ENCODE measurements at places on chromosomes 13 and 19. TPM values are rescaled to one million over a fixed set of nuclear protein-coding genes. Genes with fewer than 3 reads are reported as not detected.
A peak's percentile ranks its signal among the peaks of the same experiment; 100 is the strongest.

DNA sequence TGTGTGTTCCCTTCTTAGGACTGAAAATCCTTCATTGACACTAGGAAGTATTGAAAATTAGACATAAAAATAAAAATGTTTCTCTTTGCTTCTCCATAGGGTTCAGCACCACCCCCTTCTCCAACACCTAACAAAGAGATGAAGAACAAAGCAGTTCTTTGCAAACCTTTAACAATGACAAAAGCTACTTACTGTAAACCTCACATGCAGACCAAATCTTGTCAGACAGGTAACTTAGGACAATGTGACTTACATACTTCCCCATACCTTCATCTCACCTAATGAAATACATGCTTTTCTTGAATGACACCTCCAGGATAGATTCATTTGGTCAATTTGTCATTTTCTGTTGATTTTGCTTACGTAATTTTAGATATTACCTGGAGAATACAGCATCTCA is 99.9 kb downstream of the ZMYM2 start:
- no peak for DNase-seq
- H3K27me3 ChIP-seq = no peaks in the 10 kb centered on the region
- H3K36me3 ChIP-seq = peaks cover 3% of the 10 kb centered on the region
- no peaks in the 10 kb centered on the region for H3K4me1 ChIP-seq
- no peak overlapping the region for H3K27ac ChIP-seq

GRCh38 chr19:47507924-47508553 is 6.8 kb downstream of the NAPA start:
- H3K27me3 ChIP-seq = no peaks in the 10 kb centered on the region
- H3K4me3 ChIP-seq = no peak overlapping the region
- H3K36me3 ChIP-seq = peaks cover 8% of the 10 kb centered on the region
- peaks cover 2% of the 10 kb centered on the region for H3K4me1 ChIP-seq
- H3K27ac ChIP-seq = peak overlapping the region; percentile 85

DNA sequence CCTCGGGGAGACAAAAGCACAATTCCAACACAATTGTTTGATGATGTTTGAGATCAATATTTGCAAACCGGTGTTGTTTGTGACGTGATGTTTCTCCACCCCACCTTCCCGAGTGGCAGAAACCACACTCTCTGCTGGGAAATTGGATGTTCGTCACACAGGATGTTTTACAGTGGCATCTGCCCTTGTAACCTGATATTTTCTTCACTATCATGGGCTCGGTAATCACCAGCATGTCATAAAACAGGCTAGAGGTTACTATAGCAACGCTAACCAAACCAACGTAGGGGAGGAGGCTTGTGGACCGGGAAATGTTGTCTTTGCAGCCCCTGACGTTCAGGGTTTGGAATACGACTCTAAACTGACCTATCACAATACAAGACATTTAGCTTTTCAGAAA is 454.5 kb downstream of the IRS2 start:
- peak; percentile 72 for DNase-seq
- peak overlapping the region; percentile 35 for H3K27ac ChIP-seq
- no peak overlapping the region for H3K4me3 ChIP-seq
- H3K4me1 ChIP-seq = no peaks in the 10 kb centered on the region

GRCh38 chr19:35023428-35023827 is 6.8 kb upstream of the SCN1B start:
- no peaks in the 10 kb centered on the region for H3K27me3 ChIP-seq
- DNase-seq = no peak
- H3K4me1 ChIP-seq = no peaks in the 10 kb centered on the region
- peaks cover 10% of the 10 kb centered on the region for H3K36me3 ChIP-seq
- H3K27ac ChIP-seq = no peak overlapping the region
- H3K4me3 ChIP-seq = no peak overlapping the region

GRCh38 chr13:110216398-110217041 is 90.4 kb downstream of the COL4A1 start:
- no peak for DNase-seq
- H3K4me1 ChIP-seq = no peaks in the 10 kb centered on the region
- no peak overlapping the region for H3K4me3 ChIP-seq
- no peak overlapping the region for H3K27ac ChIP-seq
- H3K36me3 ChIP-seq = peaks cover 8% of the 10 kb centered on the region

DNA sequence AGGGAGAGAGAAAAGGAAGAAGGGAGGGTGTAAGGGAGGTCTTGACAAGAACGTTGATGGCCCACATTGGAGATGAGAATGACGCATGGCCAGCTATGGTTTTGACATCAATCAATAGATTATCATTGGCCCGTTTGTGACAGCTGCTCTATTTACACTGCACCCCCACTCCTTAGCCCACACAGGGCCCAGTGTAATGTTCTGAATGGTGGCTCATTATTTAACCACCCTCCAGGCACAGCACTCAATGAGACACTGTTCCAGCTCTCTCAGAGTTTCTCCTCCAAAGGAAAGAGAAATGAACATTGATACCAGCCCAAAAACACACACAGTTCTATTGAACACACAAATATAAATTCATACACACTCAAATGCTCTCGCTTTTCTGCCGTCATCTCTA is 173.0 kb upstream of the IPO5 start:
- H3K4me1 ChIP-seq = no peaks in the 10 kb centered on the region
- no peak overlapping the region for H3K27ac ChIP-seq
- DNase-seq = no peak
- H3K36me3 ChIP-seq = no peaks in the 10 kb centered on the region

- no peaks in the 10 kb centered on the region for H3K27me3 ChIP-seq
- H3K4me3 ChIP-seq = no peak overlapping the region
- H3K27ac ChIP-seq = no peak overlapping the region
- DNase-seq = peak; percentile 59
- H3K4me1 ChIP-seq = no peaks in the 10 kb centered on the region
- H3K36me3 ChIP-seq = no peaks in the 10 kb centered on the region
Measured at GRCh38 chr19:778910-779653, 18.2 kb upstream of the PTBP1 start.

The MCF2L gene
- 23.9 TPM for polyA plus RNA-seq

DNA sequence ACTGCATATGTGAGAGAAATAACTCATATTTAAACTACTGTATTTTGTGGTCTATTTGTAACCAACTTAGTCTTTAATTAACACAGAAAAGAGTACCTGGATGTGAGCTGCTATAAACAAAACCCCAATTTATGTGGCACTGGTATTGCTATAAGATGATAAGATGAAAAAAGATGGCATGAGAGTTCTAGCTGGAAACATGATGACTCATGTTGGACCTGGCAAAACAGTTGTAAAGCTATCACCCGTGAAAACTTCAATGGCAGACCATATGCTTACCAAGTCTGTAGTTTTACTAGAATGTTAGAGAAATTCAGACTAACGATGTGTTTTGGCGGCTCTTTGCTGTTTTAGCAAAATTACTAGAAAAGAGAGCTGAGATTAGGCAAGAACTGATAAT is 69.6 kb upstream of the PCDH9 start:
- H3K27me3 ChIP-seq = no peaks in the 10 kb centered on the region
- no peaks in the 10 kb centered on the region for H3K36me3 ChIP-seq
- no peak overlapping the region for H3K27ac ChIP-seq
- no peak overlapping the region for H3K4me3 ChIP-seq
- no peaks in the 10 kb centered on the region for H3K4me1 ChIP-seq

The TGFBR3L gene
- 1.4 TPM for polyA plus RNA-seq

DNA sequence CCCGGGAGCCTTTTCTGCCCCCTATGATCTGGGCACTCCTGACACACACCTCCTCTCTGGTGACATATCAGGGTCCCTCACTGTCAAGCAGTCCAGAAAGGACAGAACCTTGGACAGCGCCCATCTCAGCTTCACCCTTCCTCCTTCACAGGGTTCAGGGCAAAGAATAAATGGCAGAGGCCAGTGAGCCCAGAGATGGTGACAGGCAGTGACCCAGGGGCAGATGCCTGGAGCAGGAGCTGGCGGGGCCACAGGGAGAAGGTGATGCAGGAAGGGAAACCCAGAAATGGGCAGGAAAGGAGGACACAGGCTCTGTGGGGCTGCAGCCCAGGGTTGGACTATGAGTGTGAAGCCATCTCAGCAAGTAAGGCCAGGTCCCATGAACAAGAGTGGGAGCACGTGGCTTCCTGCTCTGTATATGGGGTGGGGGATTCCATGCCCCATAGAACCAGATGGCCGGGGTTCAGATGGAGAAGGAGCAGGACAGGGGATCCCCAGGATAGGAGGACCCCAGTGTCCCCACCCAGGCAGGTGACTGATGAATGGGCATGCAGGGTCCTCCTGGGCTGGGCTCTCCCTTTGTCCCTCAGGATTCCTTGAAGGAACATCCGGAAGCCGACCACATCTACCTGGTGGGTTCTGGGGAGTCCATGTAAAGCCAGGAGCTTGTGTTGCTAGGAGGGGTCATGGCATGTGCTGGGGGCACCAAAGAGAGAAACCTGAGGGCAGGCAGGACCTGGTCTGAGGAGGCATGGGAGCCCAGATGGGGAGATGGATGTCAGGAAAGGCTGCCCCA is 8.5 kb upstream of the CEACAM7 start:
- H3K4me1 ChIP-seq = peaks cover 23% of the 10 kb centered on the region
- H3K36me3 ChIP-seq = no peaks in the 10 kb centered on the region
- no peak overlapping the region for H3K4me3 ChIP-seq

DNA sequence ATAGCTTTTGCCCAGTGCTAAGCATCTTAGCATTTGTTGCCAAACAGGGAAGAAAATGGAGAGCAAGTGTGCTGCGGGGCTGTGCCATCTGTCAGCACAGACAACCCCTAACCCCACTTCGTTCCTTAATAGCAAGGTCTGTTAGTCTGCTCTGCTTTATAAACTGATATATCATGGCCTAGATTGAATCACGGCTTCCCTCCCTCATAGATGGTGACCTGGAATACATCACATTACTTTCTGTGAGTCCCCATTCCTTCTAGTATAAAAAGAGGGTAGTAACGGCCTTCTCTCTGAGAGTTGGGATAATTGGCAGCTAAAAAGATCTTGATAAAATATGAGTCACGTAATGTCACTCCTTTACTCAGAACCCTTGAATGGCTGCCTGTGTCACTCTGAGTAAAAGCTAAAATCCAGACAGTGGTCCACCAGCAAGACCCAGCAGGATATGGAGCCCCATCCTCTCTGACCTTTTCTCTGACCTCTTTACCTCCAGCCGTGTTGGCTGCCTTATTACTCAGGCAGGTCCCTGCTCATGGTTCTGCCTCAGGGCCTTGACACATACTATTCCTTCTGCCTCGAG is 151.7 kb downstream of the DLEU7 start:
- H3K36me3 ChIP-seq = no peaks in the 10 kb centered on the region
- no peak for DNase-seq
- peaks cover 5% of the 10 kb centered on the region for H3K4me1 ChIP-seq
- no peak overlapping the region for H3K27ac ChIP-seq
- H3K27me3 ChIP-seq = no peaks in the 10 kb centered on the region

DNA sequence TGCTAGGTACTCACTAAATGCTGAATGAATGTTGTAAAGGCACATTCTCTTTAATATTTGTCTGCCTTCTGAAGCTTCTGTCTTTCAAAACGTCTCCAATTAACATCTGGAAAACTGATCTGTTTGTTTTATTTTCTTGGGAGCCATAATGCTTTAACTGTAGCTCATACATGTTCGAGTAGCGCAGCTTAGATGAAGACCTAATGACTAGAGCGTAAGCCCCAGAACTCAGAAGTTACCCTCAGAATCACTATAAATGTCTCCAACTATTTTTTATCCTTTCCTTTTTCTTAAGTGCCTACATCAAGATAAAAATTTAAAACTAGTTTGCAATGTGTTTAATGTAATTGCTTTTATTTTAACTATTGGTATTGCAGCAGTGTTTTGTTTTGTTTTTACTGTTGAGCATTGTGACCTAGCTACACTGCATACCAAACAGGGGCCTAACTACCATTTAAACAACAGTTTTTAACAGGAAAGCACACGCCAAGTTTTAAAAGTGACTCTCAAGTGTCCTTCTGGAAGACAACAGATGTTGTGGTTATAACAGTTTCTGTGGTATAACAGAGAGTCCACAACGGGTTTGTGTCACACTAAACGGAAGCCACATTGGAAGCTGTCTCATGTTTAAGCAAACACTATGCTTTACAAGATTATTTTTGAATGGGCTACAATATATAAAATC is 42.0 kb downstream of the MRPL57 start:
- H3K4me3 ChIP-seq = no peak overlapping the region
- DNase-seq = peak; percentile 7
- H3K27ac ChIP-seq = no peak overlapping the region
- no peaks in the 10 kb centered on the region for H3K36me3 ChIP-seq
- no peaks in the 10 kb centered on the region for H3K4me1 ChIP-seq
- H3K27me3 ChIP-seq = no peaks in the 10 kb centered on the region

DNA sequence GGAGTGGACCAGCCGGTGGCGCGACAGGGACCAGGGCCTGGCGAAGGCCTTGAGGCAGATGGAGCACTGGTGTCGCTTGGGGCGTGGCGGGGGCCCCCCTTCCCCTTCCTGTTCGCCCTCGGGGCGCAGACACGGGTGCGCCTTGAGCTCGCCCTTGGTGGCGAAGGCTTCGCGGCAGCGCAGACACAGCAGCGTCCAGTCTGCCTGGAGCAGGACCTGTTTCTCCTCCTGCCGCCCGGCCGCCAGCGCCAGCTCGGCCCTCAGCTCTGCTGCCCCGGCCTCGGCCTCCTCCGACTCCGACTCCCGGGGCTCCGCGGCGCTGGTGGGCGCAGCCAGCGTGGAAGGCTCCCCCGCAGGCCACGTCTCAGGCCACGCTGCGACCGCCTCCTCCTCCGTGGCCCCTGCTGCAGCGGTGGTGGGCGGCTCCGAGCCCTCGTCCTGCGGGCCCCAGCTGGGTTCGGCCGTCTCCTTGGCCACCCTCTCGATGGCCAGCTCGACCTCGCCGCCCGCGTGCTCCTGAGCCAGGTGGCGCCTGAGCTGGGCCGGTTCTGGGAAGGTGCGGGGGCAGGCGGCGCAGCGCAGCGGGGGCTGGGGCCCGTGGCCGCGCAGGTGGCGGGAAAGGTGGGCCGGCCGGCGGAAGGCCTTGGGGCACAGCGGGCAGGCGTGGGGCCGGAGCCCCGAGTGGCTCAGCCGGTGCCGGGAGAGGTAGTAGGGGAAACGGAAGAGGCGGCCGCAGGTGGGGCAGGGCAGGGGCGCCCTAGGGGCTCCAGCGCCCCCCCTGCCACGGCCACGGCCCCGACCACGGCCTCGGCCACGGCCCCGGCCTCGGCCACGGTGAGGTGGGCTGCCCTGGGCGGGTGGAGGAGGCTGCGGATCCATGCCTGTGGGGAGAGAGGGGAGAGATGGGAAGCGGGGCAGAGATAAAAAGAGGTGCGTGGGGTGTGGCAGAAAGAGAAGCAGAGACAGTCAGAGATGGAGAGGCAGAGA is 1.6 kb downstream of the ZNF579 start:
- no peak for DNase-seq
- H3K36me3 ChIP-seq = peaks cover 21% of the 10 kb centered on the region
- no peaks in the 10 kb centered on the region for H3K4me1 ChIP-seq
